ENCODE measurements at places on chromosomes 12 and 14. TPM values are rescaled to one million over a fixed set of nuclear protein-coding genes. Genes with fewer than 3 reads are reported as not detected.

GRCh38 chr12:52259657-52260243 is 14.7 kb upstream of the KRT86 start:
- peak; percentile 12 for DNase-seq

GRCh38 chr12:131159660-131160059 is 206.0 kb downstream of the ADGRD1 start:
- no peak for DNase-seq

- no peak for DNase-seq
Measured at GRCh38 chr14:24054646-24055045, 2.8 kb downstream of the CARMIL3 start.

GRCh38 chr14:84436528-84436927 is 1093.4 kb upstream of the FLRT2 start:
- DNase-seq, result no peak

GRCh38 chr12:57149245-57149900 is 2.0 kb upstream of the LRP1-AS start:
- DNase-seq, result no peak

The HEBP1 gene
- 3.3 TPM for total RNA-seq

The C12orf50 gene
- not detected for total RNA-seq

- no peak for DNase-seq
Measured at GRCh38 chr12:53097564-53098353, at the start of gene IGFBP6. Gene IGFBP6 (plus strand): TSS chr12:53097667. CDS start chr12:53097718, 51 bp downstream.

The A2ML1 gene
- total RNA-seq, result 0.41 TPM

GRCh38 chr12:57626111-57626920 is 6.7 kb downstream of the B4GALNT1 start:
- DNase-seq, result no peak

The CCDC59 gene
- 31.8 TPM for total RNA-seq

GRCh38 chr12:20096430-20096829 is 271.9 kb upstream of the PDE3A start:
- DNase-seq, result no peak

- no peak for DNase-seq
Measured at GRCh38 chr14:93103392-93104080, 12.2 kb downstream of the ITPK1 start.

DNA sequence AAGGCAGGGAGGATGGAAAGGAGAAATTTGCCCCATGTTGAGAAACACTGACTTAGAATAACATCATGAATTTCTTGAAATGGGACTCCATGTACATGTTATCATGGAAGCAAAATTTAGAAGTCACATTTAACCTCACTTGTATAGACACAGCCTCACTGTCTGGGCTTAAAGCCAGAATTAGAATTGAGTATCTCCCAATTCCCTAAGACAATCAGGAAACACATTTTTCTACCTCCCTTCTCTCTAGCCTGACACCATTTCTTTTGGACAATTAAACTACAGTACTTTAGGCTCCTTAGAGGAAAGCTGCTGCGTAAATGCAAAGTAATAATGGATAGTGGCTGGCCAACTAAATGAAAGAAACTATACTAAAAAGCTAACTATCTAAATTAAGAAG is 795.5 kb downstream of the C12orf50 start:
- DNase-seq, result no peak

Data from frontal cortex (tissue), 4 donors.